ENCODE measurements at places on chromosomes 13 and 19.

GRCh38 chr19:15641901-15642491 lies 1.3 kb downstream of the CYP4F3 start:
- DNase-seq = no peak

DNA sequence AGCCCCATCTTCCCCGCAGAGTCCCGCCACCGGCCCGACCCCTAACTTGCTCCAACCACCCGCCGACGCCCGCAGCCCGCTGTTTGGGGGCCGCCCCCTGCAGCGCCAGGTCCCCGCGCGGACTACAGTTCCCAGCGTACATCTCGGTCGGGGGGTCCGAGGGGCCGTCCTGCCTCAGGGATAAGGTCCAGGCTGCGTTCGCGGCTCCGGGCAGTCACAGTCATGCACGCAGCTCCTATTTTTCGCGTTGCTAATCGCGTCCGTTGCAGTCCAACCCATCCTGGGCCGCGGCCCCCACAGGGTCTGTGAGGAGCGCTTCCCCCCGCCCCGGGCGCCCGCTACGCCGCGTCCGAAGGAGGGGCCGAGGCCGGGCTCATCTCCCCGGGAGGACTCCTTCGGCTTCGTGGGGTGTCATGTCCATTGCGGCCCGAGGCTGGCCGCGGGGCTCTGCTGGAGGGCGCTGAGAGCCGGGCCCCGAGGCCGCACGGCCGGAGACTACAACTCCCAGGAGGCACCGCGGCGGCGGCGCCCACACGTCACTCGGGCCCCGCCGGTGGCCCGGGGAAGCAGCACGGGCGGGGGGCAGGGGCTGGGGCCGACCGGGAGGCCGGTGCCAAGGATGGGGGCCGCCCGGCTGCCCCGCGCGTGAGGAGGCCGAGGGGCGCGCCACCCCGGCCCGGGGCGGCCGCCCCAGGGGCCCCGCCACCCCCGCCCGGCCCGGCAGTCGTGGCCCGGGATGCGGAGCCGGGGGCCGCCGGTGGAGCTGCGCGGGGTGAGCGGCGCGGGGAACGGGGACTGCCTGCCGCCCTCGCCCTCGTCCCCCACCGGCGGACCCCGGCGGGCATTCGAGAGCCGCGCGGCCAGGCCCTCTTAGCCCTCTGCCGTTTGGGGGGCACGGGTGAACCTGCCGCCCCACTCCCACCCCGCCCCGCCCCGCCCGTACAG lies at the start of gene MAP3K10:
TSS of gene MAP3K10 (plus strand) at position 536 of the 945 bp plus-strand sequence. CDS start 606 bp downstream, outside the sequence.
- no peak for DNase-seq

DNA sequence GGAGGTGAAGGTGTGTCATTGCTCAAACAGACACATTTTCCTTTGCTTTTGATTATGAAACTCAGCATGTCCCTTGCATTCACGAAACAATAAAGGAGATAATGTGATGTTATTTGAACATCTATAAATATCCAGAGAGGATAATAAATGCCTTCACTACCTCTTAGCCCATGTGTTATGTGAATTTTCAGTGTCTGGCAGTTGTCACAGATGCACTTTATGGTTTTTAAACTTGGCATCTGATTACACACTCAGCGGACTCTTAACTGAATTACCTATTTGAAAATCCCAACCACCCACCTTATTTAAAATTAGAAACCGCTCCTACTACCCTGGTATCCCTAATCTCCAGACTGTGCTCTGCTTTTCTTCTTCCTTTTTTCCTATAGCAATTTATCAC lies 254.2 kb downstream of the COG6 start:
- no peak for DNase-seq

- DNase-seq = no peak
Observed at GRCh38 chr13:44543369-44543768, 32.8 kb downstream of the TSC22D1 start.

- no peak for DNase-seq
Observed at GRCh38 chr19:39428283-39429112, 7.3 kb downstream of the RPS16 start.

DNA sequence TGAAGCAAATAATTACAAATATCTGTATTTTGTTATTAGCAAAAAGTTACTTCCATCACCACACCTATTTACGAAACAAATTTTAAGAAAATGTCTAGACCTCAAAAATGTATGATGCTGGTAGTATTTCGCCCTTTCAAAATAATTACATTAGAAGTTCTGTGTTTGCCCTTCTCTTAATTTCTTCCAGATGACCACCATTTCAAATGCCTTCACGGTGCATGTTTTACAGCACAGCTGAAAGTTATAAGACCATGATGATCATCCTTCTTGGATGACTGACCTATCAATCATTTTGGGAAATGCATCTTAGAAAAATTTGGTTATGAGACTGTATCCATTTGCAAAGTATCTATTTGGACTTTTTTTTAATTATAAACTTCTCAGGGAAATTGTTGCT lies 390.8 kb downstream of the SLITRK6 start:
- DNase-seq = no peak

GRCh38 chr19:12930002-12930645 lies 3.4 kb downstream of the FARSA start:
- no peak for DNase-seq

DNA sequence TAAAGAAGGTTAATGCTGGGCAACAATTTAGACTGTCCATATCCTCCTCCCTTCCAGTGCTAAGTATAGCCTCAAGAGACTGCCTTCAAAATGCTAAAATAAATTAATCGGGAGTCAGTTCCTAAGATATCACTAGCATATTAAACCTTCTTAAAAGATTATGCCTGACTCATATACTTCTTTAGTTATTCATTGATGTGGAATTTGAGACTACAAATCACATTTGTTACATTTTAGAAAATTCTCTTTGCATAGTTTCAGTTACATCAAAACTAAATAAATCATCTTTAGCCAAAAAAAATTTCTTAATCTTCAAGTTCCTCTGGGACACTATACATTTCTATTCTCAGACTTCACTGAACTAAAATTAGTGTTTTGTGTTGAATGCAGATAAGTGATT lies 769.1 kb downstream of the PCDH9 start:
- DNase-seq = no peak

GRCh38 chr13:62388515-62388914 lies 972.9 kb upstream of the PCDH20 start:
- no peak for DNase-seq

DNA sequence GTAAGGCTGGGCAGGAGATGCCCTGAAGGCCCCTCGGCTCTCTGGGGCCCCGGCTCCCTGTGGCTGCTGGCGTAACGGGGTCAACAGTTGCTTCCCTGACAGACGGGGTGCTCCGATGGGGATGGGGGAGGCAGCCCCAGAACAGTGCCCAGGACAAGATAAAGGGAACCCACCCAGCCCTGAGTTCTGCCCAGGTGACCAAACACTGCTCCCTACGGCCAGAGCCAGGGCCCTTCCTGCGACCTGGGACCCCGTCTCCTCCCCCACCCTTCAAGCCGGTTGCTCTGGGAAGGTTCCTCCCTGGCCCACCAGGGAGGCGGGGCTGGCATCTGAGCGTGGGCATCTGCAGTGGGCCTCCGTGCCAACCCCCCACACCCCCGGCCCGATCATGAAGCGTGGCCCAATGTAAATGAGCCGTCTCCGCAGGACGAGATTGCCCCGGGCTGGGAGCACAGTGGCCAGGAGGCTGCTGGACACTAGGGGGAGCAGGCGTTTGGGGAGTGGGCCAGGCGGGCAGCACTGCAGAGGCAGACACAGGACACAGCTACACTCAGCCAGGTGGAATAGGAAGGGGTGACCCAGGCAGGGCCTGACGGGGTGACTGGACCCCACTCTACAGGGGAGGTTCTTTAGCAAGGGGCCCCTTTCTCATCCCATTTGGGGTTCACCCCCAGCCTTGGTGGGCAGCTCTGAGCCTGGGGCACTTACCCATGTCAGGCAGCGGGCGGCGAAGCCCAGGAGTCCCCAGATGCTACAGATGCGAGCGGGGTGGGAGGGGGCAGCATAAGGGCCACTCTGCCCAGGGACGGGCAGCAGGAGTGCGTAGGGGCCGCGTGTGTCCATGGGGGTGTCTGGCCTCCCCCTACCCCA lies 1.2 kb upstream of the NKPD1 start:
- no peak for DNase-seq

DNA sequence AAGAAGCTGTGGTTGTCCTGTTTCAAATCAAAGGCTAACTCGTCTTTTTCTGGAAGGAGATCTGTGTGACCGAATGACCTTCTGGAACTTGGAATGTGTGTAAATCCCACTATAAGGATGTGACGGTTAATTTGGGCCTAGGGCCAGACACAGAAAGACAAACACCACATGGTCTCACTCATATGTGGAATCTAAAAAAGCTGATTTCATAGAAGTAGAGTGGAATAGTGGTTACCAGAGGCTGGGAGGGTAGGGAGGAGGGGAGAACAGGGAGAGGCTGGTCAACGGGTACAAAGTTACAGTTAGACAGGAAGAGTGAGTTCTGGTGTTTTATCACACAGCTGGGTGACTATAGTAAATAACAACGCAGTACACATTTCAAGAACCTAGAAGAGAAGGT lies 39.3 kb upstream of the RGCC start:
- no peak for DNase-seq

Data from epithelial cell of prostate (primary cell).